Suppressor macrophage treated with lipopolysaccharide for 4 hours (primary cell): ENCODE measurements at places on chromosomes 12 and 14.

DNA sequence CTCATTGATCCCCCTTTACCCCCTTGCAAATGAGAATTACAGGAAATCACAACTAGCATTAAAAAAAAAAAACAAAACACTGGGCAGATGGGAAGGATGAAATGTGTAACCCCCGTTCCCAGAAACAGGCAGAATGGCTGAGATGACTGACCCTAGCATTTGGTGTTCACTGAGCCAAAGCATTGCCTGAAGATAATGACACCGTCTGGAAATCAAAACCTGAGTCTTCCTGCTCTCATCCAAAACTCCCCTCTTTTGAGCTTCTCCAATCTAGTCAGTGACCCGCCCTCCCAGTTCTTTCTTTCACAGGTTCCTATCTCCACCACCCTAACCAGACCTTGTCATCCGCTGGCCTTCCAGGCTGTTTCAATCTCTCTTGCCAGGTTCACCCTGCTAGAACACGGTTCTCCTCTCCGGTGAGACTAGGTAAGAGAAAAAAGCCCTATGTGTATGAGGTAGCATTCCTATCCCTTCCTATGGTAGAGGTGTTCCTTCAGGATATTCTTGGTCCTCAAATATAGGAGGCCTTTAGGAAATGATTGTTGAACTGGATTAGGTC, 21.3 kb downstream of the SUSD6 start:
- no peak for DNase-seq

- no peak for DNase-seq
Measured at GRCh38 chr12:40142001-40142744, 36.3 kb upstream of the SLC2A13 start.

DNA sequence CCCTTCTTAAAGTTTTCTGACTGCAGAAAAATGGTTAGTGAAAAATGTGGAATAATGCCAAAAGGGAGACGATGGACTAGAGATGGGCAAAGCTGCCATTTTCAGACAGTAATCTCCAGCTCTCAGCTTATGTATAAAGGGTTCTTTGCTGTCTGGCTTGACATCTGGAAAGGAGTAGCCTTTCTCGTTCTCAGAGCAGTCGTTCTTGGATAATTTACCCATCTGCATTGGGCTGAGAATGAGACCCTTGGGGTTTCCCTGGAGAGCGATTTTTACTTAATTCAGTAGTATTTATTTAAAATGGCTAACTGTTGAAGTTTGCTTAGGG, 1.2 kb downstream of the NUDT4 start:
- no peak for DNase-seq

DNA sequence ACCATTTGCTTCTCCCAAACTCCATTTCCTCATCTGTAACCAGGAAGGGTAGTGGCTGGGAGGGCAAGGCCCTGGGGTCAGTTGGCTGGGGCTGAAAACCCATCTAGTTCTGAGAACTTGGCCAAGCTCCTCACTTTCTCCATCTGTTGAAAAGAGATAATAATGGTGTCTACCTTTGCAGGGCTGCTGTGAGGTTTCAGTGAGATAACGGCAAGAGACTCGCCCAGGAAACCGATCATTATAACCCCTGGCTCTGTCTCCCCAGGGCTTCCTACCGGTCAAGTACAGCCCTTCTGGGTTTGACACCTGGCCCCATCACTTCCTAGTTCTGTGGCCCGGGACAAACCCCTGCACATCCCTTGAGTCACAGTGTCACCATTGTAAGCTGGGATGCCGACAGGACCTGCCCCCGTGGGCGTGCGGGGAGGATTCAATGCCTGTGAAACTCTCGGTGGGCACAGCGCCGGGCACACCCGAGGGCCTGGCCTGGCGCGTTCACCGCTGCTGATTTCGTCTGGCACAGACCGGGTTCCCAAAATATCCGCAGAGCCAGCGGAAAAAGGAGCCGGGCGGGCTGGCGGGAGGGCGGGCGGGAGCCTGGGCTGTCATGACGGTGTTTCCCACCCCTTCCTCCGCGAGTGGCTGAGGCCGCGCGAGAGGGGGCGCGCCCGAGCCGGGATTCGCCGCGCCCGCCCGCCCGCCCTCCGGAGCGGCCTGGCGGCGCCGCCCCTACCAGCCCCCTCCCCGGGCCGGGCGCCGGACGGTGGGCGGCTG, 4.4 kb downstream of the KMT5A start:
- DNase-seq = peak; percentile 81

GRCh38 chr12:128810182-128811127, 13.3 kb downstream of the SLC15A4 start:
- DNase-seq = peak; percentile 65

- no peak for DNase-seq
Measured at GRCh38 chr12:32146074-32146873, 39.6 kb downstream of the BICD1 start.

- no peak for DNase-seq
Measured at GRCh38 chr12:78835493-78835892, 29.1 kb upstream of the SYT1 start.

- DNase-seq = no peak
Measured at GRCh38 chr12:111327474-111327873, 41.4 kb downstream of the PHETA1 start.

DNA sequence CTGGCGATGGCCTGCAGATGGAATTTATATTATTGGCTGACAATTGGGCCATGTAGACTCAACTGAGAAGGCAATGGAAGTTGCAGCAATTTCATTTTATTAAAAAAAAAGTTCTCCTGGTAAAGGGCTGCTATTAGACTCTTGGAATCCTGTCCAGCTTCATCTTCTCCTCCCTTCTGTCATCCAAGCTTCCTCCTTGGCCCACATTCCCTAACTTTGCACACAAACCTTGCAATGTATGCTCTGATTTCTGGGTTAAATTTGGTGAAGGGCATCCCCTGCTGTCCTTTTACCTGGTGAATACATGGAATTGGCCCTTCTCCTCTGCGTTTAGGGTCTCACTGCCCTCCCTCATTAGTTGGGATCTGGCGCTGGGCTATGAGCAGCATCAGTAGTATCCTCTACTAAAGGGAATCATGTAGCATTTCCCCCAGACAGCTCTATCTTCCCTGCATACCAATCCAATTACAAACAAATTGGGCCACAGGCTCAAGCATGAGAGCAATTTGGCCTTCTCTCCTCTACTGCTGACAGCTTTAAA, 336.9 kb downstream of the BMP4 start:
- DNase-seq = no peak

GRCh38 chr12:2408262-2408661, 355.5 kb downstream of the CACNA1C start:
- DNase-seq = no peak

GRCh38 chr12:116498471-116498870, 60.7 kb upstream of the MAP1LC3B2 start:
- no peak for DNase-seq

DNA sequence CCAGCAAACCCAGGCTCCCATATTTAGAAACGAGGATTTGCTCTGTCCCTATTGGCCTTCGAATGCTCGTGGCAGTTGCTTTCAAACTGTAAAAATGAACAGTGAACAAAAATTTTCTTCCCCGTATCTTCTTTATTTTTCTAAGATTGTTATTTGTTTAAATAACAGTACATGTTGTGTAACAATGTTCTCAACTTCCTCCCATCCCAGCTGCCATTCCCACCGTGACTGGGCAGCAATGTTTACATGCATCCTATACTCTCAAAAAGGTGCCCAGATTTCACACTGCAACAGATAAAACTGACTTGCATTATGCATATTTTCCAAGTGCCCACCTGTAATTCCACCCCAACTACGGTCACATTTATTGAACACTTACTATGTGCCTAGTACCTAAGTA, 12.8 kb downstream of the VCPKMT start:
- DNase-seq = no peak

- DNase-seq = no peak
Measured at GRCh38 chr12:102390068-102390467, 90.3 kb downstream of the IGF1 start.

GRCh38 chr12:2384533-2385351, 332.0 kb downstream of the CACNA1C start:
- DNase-seq = no peak

- no peak for DNase-seq
Measured at GRCh38 chr12:13011098-13011497, 11.0 kb upstream of the HEBP1 start.
